ENCODE measurements at places on chromosomes 12 and 14.

DNA sequence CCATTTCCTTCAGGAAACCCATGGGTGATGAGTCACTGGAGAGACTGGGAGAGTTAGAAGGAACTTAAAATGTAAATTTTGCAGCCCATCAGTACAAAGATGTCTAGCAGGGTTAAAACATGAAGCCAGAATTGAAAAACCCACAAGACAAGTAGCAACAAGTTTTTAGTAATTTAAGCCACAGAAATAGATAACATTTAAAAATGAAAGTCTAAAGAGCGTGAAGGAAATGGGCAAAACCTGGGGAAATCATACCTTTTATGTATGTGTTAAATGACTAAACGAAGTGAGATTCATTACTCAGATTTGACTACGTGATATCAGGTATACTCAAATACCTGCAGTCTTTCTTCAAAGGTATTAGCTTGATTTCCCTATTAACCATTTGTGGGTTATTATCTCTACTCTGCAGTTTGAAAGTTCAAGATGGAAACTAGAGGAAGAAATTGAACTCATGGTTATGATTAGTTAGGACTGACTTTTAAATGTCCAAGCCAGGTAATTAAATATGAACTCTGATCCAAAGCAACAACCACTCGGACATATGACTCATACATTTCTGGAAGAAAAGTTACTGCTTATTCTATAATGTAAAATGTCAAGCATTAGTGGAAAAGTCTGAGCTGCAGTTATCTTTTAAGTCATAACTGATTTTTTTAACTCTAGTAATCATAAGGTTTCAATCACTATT, 84.1 kb downstream of the ITPR2 start:
- no peak for DNase-seq

GRCh38 chr12:67453191-67453590, 184.0 kb downstream of the CAND1 start:
- DNase-seq = no peak

GRCh38 chr14:27026097-27026496, 428.3 kb upstream of the NOVA1 start:
- no peak for DNase-seq

DNA sequence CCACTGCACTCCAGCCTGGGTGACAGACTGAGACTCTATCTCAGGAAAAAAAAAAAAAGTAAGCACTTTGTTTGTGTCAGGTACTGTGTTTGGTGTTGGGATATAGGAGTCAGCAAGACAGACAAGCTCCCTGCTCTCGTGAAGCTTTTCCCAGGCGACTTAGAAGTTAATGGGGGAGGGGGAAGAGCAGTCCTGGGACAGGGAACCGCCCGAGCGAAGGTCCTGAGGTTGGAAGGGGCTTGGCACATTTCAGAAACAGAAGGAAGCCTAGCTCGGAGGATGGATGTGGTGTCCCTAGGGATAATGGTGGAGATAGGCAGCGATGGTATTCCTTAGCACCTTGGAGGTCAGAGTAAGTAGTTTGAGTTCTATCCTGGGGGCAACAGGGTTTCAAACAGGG, 8.5 kb upstream of the COX6A1 start:
- no peak for DNase-seq

All from stimulated activated CD4-positive, alpha-beta T cell treated with anti-CD3 and anti-CD28 coated beads, Interleukin-4, amount 100 ng/mL, for 4 hours (primary cell).